ENCODE measurements at places on chromosomes 12 and 14.

- DNase-seq = no peak
These were observed 3.0 kb downstream of the PAWR start for GRCh38 chr12:79687711-79688260.

DNA sequence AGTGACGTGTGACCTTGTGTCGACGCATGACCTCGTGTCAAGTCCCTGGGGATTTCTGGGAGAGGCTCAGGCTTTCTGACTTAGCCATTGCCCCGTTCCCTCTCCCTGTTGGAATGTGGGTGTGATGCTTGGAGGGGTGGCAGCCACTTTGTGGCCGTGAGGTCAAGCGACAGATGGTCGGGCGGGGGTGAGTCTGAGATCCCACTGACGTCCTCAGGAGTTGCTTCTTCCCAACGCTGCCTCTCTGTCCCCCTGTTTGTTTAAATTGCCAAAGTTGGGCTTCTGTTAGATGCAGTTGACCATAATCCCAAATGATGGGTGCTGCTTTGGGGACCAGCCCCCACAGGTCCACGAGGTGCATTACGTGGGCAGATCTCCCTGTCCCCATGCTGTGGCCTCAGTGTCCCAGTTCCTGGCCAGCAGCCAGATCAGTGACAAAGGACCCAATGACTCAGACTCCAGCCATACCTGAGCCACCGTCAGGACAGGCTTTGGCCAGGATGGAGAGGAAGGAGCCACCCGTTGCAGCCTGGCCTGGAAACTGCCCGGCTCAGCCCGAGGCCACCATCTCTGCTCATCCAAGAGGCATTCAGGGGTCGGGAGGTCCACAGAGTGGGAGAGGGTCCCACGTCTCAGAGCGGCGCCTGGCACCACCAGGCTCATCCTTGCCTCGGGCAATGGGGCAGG lies 34.4 kb upstream of the GALNT9 start:
- DNase-seq = no peak

GRCh38 chr12:6465467-6466183 lies 4.9 kb downstream of the VAMP1 start:
- peak; percentile 30 for DNase-seq

DNA sequence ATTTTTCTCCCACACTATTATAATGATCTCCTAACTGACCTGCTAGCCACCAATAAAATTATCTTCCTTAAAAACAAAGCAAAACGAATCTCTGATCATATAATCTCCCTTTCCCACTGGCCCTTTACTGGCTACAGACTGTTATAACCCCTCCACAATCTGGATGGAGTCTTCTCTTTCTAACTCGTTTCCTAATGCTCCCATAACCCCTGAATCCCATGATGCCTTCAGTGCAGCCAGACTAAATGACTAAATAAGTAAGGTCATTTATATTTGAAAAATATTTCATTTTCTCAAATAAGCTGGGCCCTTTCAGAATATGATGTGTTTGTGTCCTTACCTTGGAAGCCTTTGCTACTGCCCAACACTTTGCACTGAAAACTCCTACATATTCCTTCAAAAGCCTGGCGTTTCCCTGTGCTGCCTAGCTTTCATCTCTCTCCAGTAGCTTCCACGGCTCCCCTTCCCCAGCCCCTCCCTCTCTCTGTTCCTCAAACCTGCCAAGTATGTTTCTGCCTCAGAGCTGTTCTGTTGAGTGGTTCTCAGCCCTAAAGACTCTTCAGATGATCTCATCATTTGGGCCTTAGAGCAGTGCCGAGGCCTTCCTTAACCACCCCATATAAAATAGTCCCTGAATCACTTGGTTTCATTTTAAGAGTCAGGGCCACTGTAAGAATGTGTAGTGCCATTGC lies 91.7 kb downstream of the MYRFL start:
- no peak for DNase-seq

DNA sequence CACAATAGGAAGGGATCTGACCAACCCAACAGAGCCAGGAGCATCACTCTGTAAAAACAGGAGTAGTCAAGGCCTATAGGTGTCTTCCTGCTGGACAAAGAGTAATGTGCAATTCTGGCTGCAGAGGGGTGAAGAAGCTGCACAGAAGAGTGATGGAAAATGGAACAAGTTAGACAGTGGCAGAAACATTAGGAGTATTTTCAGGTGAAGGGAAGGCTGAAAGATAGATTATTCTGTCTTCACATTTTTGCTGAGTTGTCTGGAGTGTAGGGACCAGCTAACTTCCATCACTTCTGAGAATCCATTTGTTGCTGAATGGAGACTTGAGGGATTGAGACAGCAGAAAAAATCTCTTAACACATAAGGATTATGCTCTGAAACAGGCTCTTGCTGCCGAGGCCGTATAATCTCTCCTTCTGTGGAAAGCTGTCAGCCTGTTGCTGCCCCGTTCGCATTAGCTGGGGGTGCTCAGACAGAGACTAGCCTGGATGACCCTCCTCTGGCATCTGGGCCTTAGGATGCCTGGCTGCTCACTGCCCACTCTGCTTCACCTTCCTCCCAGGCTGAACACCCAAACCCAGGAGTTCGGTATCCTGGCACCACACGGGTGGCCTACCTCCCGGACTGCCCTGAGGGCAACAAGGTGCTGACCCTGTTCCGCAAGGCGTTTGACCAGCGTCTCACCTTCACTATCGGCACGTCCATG lies 3.1 kb upstream of the ARHGEF25 start:
- no peak for DNase-seq

DNA sequence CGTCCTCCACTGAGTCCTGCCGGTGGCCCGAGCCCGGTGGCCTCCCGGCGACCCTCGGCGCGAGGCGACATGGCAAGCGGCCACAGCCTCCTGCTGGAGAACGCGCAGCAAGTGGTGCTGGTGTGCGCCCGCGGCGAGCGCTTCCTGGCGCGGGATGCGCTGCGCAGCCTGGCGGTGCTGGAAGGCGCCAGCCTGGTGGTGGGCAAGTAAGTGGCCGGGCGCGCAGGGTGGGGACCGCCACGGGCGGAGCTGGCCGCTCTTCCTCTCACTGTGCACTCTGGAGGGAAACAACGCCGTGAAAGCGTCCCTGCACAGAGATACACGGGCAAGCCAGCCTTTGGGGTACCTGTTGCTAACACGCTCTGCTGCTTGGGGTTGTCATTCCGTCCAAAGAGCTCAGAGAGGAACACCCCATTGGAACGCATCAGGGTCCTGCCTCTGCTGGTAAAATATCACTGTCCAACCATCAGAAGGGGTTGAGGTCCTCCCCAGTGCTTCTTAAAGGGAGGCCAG lies at the start of gene AMDHD1:
TSS of gene AMDHD1 (plus strand) at position 2 of the 513 bp plus-strand sequence. CDS start at position 70, 68 bp downstream.
- peak; percentile 32 for DNase-seq
